Esophagus muscularis mucosa (tissue), 4 donors: ENCODE measurements at places on chromosomes 4 and X. TPM values are rescaled to one million over a fixed set of nuclear protein-coding genes. Genes with fewer than 3 reads are reported as not detected.

Gene NALF2
- total RNA-seq = 0.84 TPM

Gene CYP4V2
- 43.1 TPM for total RNA-seq

Gene SOD3
- total RNA-seq = 431 TPM

- H3K27ac ChIP-seq = peak within 1 kb of the TSS; percentile 86
- peak within 1 kb of the TSS; percentile 82 for H3K4me3 ChIP-seq
- peaks cover 25% of the 10 kb centered on the region for H3K36me3 ChIP-seq
- H3K4me1 ChIP-seq = peaks cover 22% of the 10 kb centered on the region
- no peaks in the 10 kb centered on the region for H3K27me3 ChIP-seq
Observed at GRCh38 chrX:153598541-153599191, at the start of gene CCNQ. Gene CCNQ, minus strand, starts transcription at chrX:153599139. Its CDS starts 66 bp downstream, at chrX:153599073.

- DNase-seq = no peak
- no peak overlapping the region for H3K4me3 ChIP-seq
- no peaks in the 10 kb centered on the region for H3K27me3 ChIP-seq
- H3K4me1 ChIP-seq = peaks cover 34% of the 10 kb centered on the region
Observed at GRCh38 chrX:44906041-44906440, 33.1 kb downstream of the KDM6A start.

DNA sequence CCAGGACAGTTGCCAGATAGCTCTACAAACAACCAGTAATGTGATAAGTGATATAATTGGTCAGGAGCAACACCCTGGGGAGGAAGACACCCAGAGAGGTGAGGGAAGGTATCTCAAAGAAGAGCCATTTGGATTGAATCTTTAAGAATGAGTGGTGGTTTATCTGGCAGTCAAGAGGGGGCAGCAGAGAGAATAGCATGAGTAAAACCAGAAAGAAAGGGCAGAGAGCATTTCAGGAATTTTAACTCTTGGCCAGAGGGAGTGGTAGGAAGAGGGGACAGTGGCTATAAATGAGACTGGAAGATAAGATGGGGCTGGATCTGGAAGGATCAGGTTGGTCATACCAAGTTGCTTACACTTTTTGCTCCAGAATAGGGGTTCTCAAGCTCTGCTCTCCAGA lies 5.9 kb upstream of the SEPTIN6 start:
- no peaks in the 10 kb centered on the region for H3K27me3 ChIP-seq
- H3K36me3 ChIP-seq = no peaks in the 10 kb centered on the region
- peaks cover 6% of the 10 kb centered on the region for H3K4me1 ChIP-seq
- no peak overlapping the region for H3K4me3 ChIP-seq
- no peak overlapping the region for H3K27ac ChIP-seq

DNA sequence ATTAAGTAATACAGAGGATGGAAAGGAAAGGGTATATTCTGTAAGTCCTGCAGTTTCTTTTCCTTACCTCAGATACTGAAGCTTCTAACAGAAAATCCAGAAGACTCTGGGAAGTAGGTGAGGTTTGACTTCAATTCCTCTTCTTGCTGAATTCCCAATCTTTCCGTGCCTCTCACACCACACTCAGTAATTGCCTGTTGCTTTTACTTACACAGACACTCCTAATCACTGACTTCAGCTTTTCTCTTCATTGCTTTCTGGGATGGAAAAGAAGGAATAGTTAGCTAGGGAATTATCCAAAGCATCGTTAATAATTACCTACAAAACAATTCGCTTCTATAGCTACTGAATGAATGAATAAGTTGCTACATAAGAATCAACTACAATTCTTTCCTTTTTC lies 163.6 kb downstream of the FBXO8 start:
- no peaks in the 10 kb centered on the region for H3K27me3 ChIP-seq
- peak overlapping the region; percentile 56 for H3K4me3 ChIP-seq
- H3K36me3 ChIP-seq = no peaks in the 10 kb centered on the region
- peaks cover 42% of the 10 kb centered on the region for H3K4me1 ChIP-seq

DNA sequence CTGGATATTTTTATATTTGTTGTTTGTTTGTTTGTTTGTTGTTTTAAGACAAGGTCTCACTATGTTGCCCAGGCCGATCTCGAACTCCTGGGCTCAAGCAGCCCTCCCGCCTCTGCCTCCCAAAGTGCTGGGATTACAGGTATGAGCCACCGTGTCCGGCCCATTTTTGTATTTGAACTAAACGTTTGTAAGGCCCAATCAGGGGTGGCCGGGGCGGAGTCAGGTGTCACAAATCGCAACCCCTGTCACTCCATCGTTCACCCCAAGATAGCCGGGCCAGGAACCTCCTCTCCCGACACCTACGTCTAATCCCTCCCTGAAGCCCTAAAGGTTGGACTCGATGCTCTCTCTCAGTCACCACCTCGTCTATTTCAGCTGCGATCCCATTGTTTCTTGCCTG lies 722 bp upstream of the EFHC2 start:
- H3K4me1 ChIP-seq = peaks cover 3% of the 10 kb centered on the region
- H3K27ac ChIP-seq = no peak overlapping the region
- H3K27me3 ChIP-seq = no peaks in the 10 kb centered on the region
- H3K36me3 ChIP-seq = no peaks in the 10 kb centered on the region
- DNase-seq = no peak
